T follicular helper cell (primary cell): ENCODE measurements at places on chromosomes 12 and 14.

GRCh38 chr12:55019784-55020183, at the start of gene NEUROD4:
TSS of gene NEUROD4 (plus strand) at chr12:55019974. CDS start at chr12:55026440, 6,466 bp downstream.
- no peak for DNase-seq

DNA sequence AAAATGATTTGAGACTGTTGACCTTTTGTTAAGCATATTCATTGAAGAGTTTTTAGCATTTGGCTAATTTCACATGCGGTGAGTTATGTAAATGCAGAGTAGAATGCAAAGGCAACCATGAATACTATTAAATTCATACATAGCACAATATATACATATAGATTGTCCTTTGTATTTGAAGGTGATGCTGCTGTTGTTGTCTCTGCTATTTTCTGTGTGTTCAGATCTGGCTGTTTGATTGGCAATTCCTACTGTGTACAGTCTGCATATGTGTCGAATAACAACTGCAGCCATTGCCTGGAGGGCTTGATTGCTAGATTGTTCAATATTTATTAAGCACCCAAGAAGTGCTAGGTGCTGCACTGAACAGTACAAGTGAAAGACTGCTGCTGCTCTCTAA, 187.4 kb downstream of the FOXG1 start:
- DNase-seq: no peak

DNA sequence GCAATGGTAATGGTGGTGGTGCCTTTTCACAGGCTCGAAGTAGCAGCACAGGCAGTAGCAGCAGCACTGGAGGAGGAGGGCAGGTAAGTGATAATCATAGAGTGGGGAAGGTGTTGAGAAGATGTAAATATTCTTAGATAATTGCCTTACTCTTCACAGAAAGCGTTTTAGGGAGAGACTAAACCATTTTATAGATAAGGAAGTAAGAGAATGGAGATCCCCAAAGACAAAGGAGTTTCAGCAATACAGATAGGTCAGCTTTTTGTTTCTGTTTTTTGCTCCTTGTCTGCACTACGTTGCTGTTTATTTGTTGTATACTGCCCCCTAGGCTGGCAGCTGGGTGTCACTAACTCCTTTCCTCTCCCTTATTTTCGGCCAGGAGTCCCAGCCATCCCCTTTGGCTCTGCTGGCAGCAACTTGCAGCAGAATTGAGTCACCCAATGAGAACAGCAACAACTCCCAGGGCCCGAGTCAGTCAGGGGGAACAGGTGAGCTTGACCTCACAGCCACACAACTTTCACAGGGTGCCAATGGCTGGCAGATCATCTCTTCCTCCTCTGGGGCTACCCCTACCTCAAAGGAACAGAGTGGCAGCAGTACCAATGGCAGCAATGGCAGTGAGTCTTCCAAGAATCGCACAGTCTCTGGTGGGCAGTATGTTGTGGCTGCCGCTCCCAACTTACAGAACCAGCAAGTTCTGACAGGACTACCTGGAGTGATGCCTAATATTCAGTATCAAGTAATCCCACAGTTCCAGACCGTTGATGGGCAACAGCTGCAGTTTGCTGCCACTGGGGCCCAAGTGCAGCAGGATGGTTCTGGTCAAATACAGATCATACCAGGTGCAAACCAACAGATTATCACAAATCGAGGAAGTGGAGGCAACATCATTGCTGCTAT, 2.0 kb downstream of the SP1 start:
- peak; percentile 20 for DNase-seq

DNA sequence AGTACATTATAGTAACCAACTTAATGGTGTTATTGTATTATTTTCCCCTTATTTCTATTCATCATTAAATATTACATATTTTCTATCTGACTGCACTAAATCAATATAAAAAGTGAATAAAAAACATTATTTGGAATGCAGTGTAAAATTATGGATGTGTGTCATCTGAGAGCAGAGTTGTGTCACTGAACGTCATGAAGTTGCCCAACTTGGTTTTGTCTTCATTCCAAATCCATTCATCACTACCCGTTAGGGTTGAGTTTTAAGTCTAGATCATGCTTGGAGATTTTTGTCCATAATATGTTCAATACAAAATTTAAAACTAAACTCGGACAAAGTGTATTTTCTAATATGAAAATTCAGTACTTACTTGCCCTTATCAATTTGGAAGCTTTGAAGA, 16.1 kb downstream of the KLRF1 start:
- no peak for DNase-seq

- DNase-seq: no peak
Measured at GRCh38 chr12:132561427-132562156, 48.8 kb downstream of the LRCOL1 start.

GRCh38 chr14:62988967-62989366, 56.3 kb downstream of the KCNH5 start:
- DNase-seq: no peak

- DNase-seq: no peak
Measured at GRCh38 chr12:89122852-89123251, 229.4 kb downstream of the DUSP6 start.

DNA sequence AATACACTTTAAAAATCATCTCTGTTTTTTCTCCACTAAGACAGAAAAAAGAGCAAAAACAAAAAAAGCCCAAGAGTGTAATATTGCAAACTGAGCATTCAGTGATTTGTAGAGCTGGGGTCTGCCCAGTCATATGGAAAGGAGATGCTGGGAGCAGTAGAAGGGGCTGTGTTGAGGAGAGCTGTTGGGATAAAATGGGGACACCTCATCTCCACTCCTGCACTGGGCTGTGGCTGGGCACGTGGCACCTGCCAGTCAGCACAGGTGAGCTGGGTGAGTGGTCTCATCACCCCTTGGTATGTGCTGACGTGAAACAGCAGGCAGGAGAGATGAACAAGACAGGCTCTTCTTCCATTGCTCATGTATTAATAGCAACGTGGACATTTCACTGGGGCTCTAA, 217.4 kb downstream of the C12orf42 start:
- DNase-seq: no peak

- no peak for DNase-seq
Measured at GRCh38 chr12:49933796-49934195, 16.7 kb upstream of the AQP2 start.

GRCh38 chr12:49388682-49389386, 21.6 kb downstream of the SPATS2 start:
- peak; percentile 25 for DNase-seq

DNA sequence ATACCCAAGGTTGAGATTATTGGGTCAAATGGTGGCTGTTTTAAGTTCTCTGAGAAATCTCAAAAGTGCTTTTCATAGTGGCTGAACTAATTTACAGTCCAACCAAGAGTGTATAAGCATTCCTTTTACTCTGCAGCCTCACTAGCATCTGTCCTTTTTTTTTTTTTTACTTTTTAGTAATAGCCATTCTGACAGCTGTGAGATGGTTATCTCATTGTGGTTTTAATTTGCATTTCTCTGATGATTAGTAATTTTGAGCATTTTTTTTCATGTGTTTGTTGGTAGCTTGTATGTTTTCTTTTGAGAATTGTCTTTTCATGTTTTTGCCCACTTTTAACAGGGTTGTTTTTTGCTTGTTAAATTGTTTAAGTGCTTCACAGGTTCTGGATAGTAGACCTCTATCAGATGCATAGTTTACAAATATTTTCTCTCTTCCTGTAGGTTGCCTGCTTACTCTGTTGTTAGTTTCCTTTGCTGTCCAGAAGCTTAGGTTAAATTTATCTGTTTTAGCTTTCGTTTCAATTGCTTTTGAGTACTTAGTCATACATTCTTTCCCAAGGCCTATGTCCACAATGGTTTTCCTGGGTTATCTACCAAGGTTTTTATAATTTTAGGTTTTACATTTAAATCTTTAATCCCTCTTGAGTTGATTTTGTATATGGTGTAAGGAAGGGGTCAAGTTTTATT, 881.3 kb upstream of the SEL1L start:
- no peak for DNase-seq

- DNase-seq: no peak
Measured at GRCh38 chr14:59997449-59997848, 77.5 kb downstream of the LRRC9 start.

DNA sequence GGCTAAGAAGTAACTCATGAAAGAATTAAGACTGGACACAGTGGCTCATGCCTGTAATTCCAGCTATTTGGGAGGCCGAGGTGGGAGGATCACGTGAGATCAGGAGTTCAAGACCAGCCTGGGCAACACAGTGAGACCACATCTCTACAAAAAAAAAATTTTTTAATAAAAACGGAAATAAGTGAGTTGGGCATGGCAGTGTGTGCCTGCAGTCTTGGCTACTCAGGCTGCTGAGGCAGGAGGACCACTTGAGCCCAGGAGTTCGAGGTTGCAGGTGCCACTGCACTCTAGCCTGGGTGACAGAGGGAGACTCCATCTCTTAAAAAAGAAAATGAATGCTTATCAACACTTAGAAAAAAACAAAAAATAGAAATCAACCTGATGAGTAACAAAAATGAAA, 117.7 kb downstream of the CALM1 start:
- DNase-seq: no peak

- DNase-seq: no peak
Measured at GRCh38 chr12:122004633-122005071, 17.0 kb upstream of the BCL7A start.

DNA sequence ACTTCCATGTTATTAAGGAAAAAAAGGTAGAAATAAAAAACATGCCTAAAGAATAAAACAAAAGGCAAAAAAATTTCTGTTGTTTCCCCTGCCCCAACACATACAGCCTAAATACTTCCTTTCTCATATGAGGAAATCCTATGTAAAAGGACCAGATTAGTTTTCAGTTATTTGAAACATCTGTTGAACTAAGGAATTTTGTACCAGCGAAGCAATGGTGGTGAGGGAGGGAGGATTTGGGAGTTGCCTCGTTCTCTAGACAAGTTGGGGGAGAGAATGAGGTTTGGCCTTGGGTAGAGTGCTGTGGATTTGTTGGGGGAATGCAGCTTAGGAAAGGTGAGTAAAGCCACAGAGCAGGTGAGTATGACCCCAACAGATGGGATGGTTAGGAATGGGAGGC, 141.5 kb upstream of the RFLNA start:
- no peak for DNase-seq

GRCh38 chr14:85619851-85620250, 89.9 kb downstream of the FLRT2 start:
- DNase-seq: no peak

GRCh38 chr14:21109377-21110138, 8.7 kb downstream of the TMEM253 start:
- DNase-seq: no peak

GRCh38 chr14:36519431-36520321, at the start of gene NKX2-1:
TSS of gene NKX2-1 (minus strand) at chr14:36520232. CDS start at chr14:36520129, 103 bp downstream.
- DNase-seq: no peak

- no peak for DNase-seq
Measured at GRCh38 chr12:89405626-89406345, 53.5 kb upstream of the DUSP6 start.

DNA sequence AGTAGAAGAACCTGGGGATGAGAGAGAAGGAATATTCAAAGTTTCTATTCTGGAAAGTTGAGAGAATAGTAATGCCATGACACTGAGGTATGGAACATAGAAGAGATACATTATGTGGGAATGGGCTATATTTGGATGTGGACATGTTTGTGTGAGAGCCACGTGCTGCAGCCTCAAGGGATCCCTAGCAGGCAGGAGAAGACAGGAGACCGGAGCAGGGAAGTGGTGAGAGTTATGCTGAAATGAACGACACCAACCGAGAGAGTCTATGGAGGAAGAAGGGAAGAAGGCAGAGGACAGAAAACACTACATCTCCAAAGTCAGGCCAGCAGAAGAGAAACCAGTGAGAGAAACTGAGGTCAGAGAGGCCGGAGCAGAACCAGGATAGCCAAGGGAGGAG, 10.0 kb upstream of the RIPK3 start:
- DNase-seq: no peak

DNA sequence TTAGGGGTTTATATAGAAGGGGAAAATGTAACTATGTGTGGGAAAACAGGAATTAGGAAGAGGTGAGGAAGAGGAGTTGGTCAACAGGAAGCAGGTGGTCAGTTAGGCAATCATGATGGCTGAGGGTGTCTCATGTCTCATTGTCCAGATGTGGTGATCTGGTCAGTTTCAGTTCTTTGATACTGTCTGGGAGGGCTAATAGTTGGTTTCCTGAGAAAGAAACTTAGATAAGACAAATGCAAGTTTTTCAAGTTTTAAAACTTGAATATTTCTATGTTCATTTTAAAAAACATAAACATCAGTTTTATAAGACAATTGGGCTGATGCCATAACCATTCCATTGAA, 1121.8 kb upstream of the USP15 start:
- no peak for DNase-seq

DNA sequence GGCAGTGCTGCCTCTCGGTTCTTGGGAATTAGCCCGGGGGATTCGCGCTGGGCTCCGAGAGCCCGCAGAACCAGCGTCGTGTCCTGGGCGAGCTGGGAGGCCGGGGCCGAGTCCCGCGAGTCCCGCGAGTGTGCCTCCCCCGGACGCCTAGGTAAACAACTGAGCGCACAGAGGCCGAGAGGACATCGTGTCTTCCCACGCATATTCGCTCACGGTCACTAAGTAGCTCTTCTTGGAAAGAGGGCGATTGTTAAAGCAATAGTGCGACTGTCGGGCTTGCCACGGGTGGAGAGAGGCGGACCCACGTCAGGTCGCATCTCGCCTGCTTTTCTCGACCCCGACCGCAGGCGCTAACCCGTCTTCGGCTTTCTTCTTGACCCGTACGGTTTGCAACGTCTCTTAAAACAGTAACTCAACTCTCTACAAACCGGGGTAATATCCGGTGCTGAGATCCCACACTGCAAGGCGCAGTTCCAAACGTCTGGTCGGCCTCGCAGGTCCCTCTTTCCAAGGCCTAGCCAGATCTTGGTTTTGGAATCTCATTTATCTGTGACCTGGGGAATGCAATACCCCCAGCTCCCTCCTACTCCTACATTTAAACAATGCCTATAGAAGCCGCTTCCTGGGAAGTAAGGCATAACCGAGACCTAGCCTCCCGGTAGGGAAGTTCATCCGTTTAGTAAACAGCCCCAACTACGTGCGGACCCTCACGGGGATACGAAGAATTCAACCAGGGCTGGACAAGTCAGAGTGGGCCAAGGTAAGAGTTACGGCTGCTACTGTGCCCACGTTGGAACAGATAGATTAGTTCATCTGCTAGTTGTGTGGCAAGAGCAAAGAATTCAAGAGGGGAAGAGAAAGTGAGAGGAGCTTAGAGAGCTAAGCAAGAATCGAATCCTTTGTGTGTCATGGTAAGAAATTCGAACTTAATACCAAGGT, 736 bp upstream of the PHLDA1 start:
- no peak for DNase-seq

GRCh38 chr14:92924247-92924646, 1.3 kb downstream of the CHGA start:
- no peak for DNase-seq

DNA sequence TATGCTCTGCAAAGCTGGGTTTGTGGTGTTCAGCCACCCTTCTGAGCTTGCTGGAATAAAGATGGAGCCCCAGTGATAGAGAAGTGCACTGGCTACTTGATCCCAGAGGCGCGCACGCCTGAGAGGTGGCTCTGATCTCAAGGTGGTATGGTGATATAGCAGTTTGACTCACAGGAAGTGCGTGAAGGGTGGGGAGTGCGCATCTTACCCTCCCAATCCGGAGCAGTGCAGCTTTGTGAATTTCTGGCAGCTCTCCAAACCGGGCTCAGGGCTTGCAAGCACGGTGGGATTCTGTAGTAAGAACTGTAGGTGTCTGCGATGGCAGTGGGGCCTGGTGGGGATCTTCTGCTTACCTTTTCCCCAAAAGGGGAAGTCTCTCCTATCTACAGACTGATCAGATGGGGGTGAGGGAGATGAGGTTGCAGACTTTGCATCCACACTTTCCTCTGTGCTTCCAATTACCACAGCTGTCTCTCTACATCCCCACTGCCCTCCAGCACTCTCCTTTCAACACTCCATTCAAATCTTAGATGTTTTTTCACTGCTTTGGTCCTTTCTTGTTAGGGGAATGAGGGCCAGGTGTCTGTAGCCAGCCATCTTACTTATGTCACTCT, 197.4 kb upstream of the SLC38A2 start:
- no peak for DNase-seq

- DNase-seq: peak; percentile 37
Measured at GRCh38 chr12:12441843-12442461, 85.1 kb downstream of the BORCS5 start.
